CD4-positive, alpha-beta T cell treated with Interleukin-15 for 1 hour (primary cell): ENCODE measurements at places on chromosomes 6 and 20.

DNA sequence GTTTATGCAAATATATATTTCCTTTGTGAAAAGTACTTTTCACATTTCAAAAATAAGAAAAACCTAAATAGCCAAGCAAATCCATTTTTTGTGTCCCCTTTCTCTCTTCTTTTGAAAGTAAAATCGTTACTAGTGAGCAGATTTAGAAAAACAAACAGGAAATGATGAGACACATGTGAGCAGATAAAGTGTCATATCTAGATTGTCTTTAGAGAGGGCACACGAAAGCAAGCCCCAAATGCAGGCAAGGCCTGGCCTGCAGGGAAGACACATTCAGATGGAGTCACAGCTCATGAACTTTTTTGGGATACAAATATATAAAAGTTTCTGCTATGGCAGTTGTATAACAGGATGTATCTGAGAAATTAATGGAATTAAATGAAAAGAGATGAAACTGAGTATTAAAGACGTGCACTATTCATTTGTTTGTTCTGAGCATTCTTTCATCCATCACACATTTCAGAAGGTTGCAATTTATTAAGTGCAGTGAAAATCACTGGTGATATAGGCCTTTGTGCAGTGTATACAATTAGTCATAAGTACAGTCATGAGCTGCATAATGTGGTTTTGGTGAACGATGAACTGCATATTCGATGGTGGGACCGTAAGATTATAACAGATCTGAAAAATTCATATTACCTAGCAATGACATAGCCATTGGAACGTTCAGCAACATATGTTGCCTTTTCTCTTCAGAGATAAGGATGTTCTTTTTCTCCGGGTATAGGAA, 101.4 kb downstream of the PACRG start:
- DNase-seq: no peak

DNA sequence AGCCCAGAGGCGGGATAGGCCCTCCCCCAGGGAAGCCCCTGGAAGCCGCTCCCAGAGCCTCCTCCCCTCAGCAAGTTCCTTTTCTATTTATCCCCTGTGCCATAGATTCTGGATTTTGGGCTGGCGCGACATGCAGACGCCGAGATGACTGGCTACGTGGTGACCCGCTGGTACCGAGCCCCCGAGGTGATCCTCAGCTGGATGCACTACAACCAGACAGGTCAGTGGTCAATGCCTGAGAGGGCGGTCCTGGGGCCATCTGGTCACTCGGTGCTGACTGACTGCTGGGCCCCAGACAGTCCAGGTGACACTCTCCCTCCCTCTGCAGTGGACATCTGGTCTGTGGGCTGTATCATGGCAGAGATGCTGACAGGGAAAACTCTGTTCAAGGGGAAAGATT, 6.2 kb downstream of the MAPK13 start:
- no peak for DNase-seq

GRCh38 chr6:137728386-137729349, 138.4 kb upstream of the TNFAIP3 start:
- DNase-seq: no peak

GRCh38 chr20:10259166-10259565, 40.5 kb downstream of the SNAP25 start:
- no peak for DNase-seq

DNA sequence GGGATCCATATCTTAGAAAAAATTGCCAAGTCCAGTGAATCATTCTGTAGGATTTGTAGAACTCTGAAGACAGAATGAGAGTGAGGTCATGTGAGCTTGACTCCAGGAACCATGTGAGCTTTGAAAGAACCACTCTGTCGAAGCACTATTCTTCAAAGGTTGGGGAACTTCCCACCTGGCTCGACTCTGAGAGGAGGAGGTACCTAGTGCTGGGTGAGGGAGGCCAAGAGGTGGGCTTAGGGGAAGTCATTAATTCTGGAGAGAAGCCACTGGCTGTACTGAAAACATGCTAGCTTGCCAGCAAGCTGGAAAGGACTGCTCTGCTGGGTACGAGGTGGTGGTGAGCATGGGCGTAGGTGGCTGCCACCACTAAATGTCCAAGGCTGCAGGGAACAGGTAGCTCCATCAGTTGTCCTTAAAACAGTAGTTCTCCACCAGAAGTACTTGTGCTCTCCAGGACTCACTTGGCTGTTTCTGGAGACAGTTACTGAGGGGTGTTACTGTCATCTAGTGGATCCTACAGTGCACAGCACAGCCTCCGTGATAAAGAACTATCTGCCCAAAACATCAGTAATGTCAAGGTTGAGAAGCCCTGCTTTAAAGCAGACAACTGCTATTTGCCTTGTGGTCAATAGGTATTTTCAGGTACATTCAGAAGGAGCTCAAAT, 34.7 kb upstream of the SYNJ2 start:
- no peak for DNase-seq

GRCh38 chr20:50750145-50750671, 18.8 kb downstream of the PARD6B start:
- no peak for DNase-seq
